ENCODE measurements at places on chromosomes 16 and 17.
A peak's percentile ranks its signal among the peaks of the same experiment; 100 is the strongest.

DNA sequence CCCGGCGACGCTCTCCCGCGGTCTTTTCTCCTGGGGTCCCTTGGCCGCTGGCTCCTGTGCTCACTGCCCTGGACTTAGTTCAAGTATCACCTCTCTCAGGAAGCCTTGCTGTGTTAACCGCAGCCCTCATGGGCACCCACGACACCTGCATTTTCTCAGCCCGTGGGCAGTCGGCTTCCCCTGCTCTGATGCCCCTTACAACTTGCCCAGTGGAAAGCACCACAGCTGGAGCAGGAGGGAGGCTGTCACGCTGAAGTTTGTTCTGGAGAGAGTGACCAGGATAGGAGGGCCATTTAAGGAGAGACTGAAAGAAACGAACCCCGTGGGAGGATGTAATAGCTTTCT lies 395 bp downstream of the STXBP4 start:
- DNase-seq: peak; percentile 26

GRCh38 chr17:71870546-71870862 lies 250.3 kb upstream of the SOX9 start:
- no peak for DNase-seq

DNA sequence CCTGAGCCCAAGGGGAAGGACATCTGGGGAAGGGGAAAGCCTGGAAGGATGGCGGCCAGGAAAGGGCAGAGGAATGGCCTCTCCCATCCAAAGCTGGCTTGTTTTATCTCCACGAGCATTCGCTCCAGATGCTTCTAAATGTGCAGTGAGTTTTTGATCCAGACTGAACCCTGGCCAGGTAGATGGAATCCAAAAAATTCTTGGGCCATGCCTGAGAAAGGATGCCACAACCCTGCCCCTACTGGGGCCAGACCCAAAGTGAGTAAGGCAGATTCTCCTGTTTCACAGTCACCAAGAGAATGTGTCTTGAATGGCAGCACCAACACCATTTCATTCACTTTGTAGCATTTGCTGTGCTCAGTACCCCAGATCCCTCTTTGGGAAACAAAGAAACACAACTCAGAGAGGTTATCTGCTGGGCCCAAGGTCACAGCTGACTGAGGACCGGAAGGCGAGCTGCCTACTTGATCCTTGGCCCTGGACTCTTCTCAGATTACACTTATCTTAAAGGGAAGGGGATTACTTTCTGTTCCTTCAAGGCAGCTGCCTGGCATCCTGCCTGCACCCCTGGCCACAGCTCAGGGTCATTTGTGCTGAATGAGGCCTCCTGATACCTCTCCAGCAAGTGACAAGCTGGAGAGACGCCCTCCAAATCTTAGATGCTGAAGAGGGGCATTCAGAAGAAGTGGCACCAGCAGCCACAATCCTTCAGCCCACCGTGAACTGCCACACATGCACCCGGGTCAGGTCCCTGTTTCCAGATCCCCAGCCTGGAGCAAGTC lies 3.6 kb downstream of the LRRC75A start:
- no peak for DNase-seq

DNA sequence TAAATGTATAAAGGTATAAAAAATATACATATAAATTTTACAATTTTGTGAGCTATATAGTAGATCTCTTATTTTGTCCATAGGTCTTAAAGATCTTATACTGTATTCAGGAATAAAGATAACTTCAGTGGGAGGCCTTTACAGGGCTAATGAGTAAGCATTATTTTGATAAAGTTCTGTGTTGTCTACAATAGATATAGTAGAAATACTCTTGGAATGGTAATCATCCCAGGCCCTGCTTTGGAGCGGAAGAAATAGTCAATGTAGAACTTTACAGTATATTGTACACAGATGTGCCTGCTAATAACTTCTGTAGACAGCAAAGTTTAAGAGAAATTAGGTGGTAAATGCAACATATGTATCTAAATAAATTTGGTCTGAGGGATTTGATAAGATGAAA lies 42.6 kb downstream of the TENT4B start:
- peak; percentile 42 for DNase-seq

- no peak for DNase-seq
Measured at GRCh38 chr17:38418062-38418692, 10.1 kb upstream of the ARHGAP23 start.

- DNase-seq: no peak
Measured at GRCh38 chr17:63258785-63259184, 187.3 kb downstream of the CYB561 start.

GRCh38 chr16:76428858-76429257 lies 151.7 kb downstream of the CNTNAP4 start:
- no peak for DNase-seq

GRCh38 chr17:19703828-19704613 lies 12.4 kb downstream of the SLC47A2 start:
- DNase-seq: no peak

DNA sequence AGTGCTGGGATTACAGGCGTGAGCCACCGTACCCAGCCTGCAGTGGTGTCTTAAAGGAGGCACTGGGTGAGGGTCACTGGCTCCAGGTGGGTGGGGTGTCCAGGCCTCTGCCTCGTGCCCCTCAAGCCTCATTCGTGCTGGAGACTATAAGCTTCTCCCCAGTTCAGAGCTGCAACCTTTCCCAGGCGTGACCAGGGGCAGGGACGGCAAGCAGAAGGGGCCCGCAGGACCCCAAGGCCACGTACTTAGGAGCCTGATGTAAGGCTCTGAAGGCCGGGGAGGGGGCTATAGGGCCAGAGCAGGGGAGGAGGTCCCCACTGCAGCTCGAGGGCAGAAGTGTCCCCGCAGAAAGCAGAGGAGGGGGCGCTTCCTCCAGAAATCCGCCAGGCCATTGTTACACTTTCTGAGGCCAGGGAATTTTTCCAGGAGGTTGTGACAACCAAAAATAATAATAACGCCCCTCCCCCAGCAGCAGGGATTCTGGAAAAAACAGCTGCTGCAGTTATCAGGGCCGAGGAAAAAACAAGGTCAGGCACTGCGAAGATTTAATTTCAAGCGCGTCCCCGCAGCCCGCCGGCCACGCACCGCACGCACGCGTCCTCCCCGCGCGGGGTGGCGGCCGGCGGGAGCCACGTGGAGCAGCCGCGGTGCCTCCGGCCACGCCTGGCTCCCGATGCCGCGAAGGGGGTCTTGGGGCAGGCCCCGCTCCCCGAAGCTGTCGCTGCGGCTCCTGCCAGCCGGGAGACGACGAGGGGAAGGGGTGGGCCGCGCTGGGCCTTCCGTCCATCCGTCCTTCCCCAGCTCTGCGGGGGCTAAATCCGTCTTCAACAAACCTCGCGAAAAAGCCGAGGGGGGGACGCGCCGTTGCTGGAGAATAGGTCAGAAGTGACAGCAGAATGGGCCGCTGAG lies 45.8 kb upstream of the SLC38A10 start:
- peak; percentile 26 for DNase-seq

DNA sequence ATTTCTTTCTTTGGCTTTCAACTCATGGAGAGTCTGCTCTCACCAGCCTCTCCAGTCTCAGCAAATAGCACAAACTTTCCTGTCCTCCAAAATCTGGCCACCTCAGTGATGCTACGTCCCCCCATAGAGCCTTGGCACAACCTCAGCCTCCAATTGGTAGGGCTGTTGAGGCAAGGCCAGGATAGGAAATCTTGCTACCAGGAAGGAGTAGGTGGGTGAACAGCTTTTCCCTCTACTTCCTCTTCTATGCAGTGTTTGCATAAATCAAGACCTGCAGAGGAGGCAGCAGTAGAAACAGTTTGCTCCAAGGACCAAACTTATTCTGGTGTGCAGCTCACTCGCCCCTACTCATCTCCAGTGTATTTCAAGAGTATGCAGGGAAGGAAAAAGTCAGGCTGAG lies 701 bp upstream of the DPEP2 start:
- no peak for DNase-seq

DNA sequence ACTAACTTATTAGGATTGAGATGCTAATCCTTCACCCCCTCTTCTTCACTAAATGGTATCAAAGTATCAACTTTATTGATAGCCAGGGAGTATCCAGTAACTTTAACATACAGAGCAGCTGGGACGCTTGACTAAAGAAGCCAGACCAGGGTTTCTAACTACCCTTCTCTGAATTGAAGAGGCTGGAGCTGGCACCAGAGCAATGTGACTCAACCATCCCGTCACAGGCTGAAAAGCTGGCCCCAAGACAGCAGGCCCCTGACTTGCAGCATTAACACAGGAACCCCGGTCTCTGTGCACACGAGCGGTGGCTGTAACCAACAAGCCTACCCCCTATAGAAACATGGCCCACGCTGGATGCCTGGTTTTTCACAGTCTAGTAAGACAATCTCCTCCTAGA lies 59.8 kb downstream of the ANKFN1 start:
- no peak for DNase-seq

DNA sequence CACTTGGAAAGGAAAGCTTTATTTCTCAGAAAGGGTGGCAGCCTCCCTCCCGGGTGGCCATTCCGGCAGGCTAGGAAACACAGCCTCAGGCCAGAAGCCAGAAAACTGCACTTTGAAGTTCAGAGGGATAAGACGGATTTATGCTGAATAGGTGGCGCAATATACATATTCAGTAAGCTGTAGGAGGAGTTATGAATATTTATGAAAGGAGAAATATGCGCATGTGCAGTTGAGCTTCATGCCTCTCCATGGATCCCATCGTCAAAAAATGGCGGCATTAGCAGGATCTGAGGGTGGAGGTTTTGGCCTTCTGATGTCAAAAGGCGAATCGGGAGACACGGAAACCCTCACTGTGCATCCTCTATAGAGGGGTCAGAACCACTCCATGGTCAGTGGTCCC lies 82.3 kb downstream of the KATNIP start:
- no peak for DNase-seq

DNA sequence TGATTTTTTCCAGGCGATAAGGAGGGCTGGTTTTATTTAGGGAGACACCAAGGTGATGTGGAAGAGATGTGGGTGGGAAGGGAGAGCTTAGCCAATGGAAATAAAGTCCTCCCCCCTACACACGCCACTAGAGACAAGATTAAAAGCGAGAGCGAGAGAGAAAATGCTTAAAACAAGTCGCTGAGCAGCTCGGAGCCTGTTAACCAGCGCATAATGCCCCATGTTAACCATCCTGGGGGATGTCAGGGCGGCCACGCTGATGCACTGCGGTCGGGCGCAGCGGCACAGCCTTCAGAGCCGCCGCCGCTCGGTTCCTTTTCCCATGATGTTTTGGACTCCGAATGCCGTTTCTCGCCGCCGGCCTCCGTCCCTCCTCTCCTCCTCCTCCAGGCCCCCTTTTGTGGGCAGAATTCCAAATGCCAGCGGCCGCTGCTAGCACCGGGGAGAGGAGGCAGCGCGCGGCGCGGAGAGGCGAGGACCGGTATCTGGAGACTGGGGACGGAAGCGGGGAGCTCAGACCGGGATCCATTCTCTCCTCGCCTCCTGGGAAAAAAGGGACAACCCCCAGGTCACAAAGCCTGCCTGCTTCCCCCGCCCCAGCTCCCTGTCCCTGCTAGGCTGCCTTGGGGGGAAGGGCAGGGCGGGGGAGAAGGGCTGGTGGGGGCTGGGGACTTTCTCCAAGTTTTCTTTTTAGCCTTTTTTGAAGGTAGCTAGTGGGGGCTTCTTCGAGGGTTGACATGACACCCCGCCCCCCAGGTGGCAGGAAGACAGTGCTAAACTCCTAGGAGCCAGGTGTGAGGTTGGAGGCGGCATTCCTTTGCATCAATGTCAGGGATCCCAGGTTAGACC lies 98.1 kb upstream of the CCL2 start:
- DNase-seq: no peak
